Activated CD4-positive, alpha-beta T cell treated with anti-CD3 and anti-CD28 coated beads, Interleukin-2, amount 50 U/mL, for 24 hours (primary cell): ENCODE measurements at places on chromosomes 6 and 20.

- no peak for DNase-seq
Observed at GRCh38 chr6:52020945-52021570, 66.4 kb downstream of the PKHD1 start.

- DNase-seq: no peak
Observed at GRCh38 chr6:3875486-3875885, 26.3 kb downstream of the FAM50B start.

- no peak for DNase-seq
Observed at GRCh38 chr6:139364302-139364981, 10.0 kb downstream of the CITED2 start.

DNA sequence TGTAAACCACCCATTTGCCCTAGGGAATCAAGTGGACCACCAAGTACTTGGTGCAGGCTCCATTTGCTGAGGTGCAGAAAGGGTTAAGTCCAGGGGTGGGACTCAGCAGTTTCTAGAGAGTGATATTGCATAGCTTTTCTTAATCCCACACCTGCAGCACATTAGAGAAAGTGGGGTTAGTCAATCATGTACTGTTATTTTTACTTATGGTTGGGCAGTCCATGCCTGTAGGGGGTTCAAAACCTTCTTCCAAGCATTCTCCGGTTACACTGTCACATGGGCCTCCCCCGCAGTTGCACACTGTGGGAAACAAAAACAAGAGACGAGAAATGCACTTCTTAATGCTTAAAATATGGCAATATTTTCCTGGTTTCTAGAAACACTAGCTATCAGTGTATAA lies 65.5 kb downstream of the LAMA4 start:
- no peak for DNase-seq

DNA sequence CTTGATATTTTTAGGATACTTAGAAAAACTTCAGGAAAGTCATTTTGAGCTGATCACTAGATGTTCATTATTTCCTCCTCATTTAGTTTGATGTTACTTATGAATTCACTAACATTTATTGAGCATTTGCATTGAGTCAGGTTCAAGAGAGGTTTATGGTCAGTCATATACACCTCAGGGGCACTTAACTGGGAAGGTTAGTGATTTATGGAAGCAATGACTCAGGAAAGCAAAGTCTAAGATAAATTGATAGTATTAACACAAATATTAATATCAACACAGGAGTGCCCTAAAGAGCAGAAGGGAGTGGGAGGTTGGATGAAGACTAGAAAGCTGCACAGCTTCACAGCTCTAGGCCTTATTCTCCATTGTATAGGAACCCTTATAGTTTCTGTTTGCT lies 177.0 kb upstream of the TNFAIP3 start:
- no peak for DNase-seq

GRCh38 chr20:61688411-61688810 lies 377.3 kb downstream of the TAF4 start:
- no peak for DNase-seq

- DNase-seq: no peak
Observed at GRCh38 chr20:896501-897025, 19.6 kb downstream of the ANGPT4 start.

GRCh38 chr20:54475334-54476168 lies at the start of gene DOK5:
DOK5 (plus strand) TSS chr20:54475593; CDS start chr20:54475947, 354 bp downstream.
- DNase-seq: no peak

DNA sequence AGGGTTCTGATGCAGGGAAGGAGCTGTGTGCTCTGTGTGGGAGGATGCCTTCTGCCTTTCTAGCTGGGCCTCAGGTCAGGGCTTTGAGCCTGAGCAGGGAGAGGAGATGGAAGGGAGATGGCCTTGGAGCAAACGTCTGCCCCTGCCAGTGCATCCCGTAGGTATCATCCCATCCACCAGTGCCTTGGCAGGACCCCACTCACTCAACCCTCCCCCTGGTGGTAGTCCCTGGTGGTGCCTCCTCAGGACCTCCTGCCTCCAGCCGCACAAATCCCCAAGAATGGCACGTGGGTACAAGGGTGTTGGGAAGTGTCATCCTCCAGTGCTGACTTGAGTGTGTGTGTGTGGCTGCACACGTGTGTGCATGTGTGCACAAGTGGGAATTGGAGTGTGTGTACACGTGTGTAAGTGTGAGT lies 23.1 kb upstream of the MICB start:
- no peak for DNase-seq

- no peak for DNase-seq
Observed at GRCh38 chr6:148225871-148226270, 116.8 kb upstream of the SASH1 start.
